ENCODE measurements at places on chromosomes 5 and 9.
A peak's percentile ranks its signal among the peaks of the same experiment; 100 is the strongest.

DNA sequence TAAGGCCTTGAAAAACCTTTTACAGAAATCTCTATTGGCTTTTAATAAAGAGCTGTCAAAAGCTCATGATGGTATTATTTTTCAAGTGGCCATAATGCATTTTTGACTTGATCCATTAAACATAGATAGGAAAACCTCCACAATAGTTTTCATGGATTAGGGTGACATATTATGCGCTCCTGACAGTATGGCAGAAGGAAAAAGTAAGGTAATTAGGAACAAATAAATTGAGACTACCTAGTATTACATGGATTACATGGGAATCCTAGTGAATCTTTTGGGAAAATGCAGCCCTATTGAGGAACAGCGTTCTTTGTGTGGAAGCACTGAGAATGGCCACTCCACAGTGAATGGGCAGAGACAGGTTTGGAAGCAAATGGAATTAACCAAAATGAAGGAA lies 171.2 kb downstream of the TRPM3 start:
- no peak for DNase-seq

- DNase-seq, result no peak
Measured at GRCh38 chr5:173648308-173648866, 31.9 kb upstream of the BOD1 start.

DNA sequence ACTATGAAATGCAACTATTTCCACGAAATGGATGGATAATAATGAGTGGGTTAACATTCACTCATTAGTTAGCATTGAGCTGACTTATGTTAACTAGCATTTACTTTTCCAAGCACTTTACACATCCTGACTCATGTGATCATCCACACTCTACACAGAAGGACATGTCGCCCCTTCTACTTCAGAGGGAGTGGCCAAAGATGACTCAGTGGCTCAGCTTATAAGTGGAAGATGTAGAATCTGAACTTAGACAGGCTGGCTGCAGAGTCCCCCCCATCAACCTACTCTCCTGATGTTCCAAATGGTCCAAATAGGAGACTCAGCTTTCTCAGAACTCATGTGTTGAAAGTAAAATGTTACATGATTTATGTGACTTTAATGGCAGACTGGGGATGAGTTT lies 146.0 kb downstream of the ADCY2 start:
- no peak for DNase-seq

DNA sequence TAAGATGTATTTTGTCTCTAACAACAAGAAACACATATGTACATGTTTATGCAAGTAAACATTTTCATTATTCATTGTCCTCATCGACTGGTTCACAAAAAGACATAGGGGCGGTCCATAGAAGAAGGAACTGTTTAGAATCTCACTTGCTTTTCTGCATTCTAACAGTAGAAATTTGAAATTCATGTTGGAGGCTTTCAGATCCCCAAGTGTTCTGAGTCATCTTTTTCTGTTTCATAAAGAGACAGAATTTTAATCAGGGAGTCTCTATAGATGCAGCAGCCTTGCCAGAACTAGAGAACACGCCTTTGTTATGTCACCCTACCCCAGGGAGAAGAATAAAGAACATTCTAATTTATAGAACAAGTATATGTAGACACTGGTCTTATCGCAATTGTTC lies 324.3 kb downstream of the GABRG2 start:
- DNase-seq, result no peak

DNA sequence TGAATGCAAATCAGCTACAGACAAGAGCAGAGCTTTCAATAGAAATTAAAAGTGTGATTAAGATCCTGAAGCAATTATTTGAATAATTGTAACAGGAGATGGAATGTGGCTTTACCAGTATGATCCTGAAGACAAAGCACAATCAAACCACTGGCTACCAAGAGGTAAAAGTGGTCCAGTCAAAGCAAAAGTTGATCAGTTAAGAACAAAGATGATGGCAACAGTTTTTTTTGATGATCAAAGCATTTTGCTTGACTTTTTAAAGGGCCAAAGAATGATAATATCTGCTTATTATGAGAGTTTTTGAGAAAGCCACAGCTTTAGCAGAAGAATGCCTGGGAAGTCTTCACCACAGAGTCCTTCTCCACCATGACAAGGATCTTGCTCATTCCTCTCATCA lies 409.2 kb downstream of the CSNK1G3 start:
- no peak for DNase-seq

DNA sequence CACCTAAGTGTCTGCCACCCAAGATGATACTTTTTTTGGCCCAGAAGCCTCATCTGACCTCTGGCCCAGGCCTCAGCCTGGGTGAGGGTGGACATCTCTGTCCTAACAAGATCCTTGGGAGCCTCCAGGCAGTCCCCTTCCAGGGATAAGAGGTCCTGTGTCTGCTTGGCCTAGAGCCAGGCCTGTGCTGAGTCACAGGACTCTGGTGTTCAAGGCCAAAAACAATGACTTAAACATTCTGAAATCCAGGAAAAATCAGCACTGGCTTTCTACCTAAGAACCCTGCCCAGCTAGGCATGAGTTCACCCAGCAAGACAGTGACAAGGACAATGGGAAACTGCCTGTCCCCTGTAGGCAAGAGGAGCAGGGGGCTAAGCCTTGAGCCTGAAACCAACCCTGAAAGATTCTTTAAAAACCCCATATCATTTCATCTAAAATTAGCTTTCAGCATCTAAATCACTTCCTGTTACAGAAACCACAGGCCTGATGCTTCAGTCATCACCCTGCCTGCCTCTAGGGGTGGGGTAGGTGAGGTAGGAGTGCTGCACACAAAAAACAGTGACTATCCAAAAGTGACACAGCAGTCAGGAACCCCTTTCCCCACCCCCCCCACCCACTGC lies 29.9 kb downstream of the CSF2 start:
- DNase-seq, result peak; percentile 92

- DNase-seq, result no peak
Measured at GRCh38 chr9:129040113-129040643, 3.8 kb downstream of the MIGA2 start.

DNA sequence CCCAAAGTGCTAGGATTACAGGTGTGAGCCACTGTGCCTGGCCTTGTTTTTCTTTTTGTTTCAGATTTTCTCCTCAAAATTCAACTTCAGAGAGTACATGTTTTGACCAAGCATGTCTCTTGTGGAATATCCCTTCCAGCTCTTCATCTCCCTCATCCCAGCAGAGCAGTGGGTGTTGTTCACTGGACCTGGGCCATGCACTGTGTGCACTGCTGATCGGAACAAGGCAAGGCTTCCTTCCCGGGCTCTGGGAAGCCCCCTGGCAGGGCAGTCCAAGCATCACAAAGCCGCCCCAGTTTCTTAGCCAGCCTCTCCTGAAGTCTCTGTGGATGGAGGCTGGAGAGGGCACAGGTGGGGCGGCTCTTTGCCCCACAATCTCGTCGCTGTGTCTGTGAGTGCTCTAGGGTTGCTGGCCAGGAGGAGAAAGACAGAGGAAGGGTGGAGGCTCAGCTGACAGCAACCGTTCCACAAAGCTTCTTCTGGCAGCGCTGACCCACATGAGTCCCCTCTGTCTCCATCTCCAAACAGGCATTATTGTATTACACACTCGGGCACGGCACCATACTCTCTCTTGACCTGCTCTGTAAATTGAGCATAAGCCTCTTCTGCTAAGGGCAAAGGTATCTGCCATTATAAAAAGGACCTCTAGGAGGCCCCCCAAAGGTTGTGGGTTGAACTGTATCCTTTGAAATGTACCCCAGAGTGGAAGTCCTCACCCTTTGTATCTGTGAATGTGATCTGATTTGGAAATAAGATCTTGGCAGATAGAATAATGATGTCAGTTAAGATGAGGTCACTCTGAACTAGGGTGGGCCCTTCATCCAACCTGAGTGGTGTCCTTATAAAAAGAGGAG lies 89.6 kb downstream of the TARS1 start:
- DNase-seq, result no peak

DNA sequence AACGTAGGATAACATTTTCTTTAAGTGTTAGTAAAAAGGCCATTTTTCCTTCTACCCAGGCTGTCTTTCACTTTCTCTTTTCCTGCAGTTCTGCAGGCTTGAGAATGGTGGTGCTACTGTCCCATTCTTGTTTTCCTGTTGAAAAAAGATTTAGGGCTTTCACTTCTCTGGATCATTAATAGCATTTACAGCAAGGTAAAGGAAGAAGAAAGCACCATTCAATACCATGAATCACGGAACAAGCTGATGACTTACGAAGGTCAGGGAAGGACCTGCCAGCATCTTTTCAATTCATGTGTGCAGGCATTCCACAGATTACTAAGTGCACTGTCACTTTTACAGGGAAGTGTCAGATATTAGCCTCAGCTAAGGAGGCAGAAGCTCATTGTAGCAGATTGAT lies 292.8 kb downstream of the YTHDC2 start:
- peak; percentile 64 for DNase-seq

- peak; percentile 11 for DNase-seq
Measured at GRCh38 chr9:98774746-98775145, 21.6 kb downstream of the ANKS6 start.

DNA sequence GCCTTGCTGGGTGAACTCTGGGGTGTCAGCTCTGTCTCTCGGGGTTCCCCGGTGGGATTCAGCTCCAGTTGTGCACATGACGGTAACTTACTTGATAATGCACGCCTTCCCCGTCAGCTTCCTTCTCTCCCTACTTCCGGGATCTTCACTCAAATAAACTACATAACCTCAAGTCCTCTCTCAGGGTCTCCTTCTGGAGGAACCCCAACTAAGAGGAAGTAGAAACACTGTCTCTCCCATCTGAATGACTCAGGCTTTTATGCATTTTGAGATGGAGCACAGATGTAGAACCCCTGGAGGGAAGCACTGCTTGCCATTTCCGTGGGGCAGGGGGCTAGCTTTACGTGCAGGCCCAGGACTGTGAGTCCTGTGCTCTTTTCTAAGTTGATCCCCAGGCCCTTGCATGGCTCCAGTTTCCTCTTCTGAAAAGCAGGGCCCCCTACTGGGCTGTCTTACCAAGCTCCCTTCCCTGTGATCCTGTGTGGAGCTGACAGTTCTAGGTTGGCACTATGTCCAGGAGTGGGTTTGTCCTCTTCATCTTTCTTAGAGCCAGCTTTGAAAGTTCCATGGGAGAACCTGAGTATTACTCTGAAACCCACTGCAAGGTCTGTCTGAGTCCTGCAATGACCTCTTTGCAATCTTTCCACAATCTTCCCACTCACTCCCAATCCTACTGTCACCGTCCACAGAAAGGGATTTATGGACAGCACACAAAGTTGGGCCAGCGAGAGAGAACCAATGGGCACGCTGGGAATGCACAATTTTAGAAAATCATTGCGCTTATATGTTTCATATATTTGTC lies 17.7 kb downstream of the S1PR3 start:
- no peak for DNase-seq

DNA sequence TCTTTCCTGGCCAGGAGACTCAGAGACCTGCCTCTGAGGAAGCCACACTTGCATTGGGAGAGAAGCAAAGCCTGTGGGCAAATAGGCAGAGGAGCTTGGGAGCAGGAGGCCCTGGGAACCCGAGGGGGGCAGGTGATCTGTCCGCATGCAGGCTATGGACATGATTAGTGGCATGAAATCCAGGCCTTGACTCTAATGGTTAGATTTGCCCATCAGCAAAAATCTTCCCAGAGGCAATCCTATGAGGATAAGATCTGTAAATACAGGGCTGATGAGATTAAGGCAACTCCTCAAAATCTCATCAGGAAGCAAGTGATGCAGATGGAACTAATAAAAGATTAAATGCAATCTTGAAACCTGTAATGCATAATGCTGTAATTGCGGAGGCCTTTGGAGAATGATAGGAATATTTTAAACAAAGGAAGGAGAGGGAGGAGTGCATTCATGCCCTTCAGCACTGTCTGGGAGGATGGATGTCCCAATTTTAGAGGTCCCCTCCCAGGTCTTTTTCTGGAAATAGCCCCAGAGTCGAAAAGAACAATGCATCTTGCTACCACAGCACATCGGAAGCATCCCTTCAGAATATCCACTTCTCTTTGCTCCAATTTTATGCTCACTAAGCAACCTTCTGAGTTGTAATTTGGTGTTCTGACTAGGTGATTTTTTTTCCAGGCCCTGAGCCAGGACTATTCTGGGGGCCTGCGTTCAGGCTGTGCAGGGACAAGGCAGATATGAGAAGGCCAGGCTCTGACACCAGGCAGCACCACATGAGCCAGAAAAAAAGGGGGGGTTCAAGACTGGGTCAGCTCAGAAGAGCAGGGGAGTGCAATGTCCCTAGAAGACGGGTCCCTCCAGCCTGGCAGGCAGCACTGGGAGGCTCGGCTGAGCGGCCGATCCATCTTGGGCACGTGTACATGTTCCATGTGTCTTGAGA lies 66.5 kb downstream of the MED10 start:
- no peak for DNase-seq

- peak; percentile 34 for DNase-seq
Measured at GRCh38 chr9:133534346-133535291, at the start of gene ADAMTSL2. ADAMTSL2 (plus strand) TSS chr9:133534704; CDS start chr9:133536713, 2,009 bp downstream.

DNA sequence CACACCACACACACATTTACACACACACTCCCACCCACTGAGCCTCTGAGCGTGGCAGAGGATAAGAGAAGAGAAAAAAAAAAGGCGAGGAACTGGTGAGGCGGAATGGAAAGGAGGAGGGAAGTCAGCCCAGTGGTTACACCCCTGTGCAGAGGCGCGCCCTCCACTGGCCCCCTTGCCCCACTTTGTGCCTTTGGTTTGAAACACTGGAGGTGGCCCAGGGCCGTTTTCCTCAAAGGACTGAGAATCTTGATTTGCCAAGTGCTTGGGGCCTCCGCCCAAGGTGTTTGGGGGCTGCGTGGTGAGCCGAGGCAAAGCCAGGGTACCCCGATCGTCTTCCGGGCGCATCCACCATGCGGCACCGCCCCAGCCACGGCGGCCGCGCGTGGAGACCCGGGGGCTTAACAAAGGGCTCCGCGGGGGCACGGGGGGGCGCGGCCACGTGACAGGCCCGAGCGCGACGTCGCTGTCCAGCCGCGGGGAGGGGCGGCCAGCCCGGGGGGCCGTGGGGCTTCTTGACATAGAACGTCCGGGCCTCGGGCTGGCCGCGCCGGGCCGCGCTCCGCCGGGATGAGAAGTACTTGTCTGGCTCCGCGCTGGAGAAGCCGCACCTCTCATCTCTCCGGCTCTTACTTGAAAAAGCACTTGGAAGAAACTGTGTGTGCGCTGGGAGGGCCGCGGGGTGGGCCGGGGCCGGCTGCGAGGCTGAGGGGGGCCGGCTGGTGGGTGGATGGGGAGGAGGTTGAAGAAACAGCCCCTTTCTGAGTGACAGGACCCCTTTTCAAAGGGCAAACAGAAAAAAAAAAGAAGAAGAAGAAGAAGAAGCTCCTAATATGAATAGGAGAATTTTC lies 21.0 kb downstream of the NR2F1 start:
- DNase-seq, result peak; percentile 47

DNA sequence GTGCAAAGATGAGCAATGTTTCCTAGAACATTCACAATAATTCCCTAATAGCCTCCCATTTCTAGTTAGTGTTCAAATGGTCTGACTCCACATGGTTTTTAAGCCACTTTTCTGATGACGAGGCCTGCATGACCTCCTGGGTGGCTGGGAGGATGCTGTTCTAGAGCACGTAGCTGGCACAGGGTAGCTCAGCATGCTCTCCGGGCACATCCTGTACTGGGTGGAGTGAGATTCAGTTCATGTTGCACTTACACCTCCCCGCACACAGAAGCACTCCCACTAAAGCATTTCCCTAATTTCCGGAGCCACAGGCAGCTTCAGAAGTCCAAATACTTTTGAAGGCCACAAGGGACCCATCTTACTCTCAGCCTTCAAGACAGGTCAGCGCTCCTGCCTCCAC lies 159.8 kb upstream of the LHFPL2 start:
- peak; percentile 48 for DNase-seq

GRCh38 chr5:76152161-76152560 lies 69.0 kb downstream of the SV2C start:
- DNase-seq, result no peak
